ENCODE measurements at places on chromosomes 7 and 10.

DNA sequence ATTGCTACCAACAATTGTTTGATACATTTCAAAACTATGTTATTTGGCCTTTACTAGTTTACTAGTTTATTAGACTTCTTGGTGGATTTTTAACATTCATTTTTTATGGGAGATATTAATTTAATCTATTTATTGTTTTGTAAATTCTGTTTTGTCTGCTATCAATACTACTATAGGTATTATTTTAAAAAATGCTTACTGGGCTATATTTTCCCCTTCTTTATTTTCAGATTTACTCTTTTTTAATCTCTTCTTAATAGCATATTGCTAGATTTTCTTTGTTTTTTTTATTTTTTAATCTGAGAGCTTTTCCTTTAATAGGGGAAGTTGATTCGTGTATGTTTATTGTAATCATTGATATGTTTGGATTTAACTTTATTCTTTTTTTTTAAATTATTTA lies 147.5 kb downstream of the CDK14 start:
- DNase-seq = no peak

DNA sequence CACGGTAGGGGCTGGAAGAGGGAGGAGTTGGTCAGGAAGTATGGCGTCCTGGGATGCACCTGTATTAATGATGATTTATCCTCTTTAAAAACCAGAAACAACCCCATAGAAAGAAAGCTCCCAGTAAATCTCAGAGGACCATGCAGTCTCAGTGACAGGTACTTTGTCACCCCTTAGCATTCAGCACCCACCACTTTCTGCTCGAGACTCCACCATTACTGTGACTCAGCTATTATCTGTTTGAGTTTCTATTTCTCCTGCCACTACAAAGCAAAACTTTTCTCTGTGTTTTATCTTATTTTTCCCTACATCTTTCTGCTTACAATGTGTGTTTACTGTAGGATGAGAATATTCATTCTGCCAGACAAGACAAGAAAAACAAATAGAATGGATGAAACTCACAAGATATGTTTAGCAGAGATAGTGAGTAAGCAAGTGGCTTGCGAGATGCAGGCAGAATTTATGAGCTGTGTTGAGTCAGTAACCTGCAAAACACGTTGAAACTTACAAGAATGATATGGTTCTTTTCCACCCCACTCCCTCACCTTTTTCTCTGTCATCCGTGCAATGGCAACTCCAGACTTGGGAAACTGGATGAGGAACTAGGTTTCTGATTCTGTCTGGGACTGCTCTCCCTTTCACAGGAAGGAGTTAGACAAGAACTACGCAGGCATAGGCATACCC lies 127.1 kb downstream of the AOAH start:
- DNase-seq = no peak

- DNase-seq = no peak
Observed at GRCh38 chr10:98006266-98006665, 24.2 kb downstream of the CRTAC1 start.

GRCh38 chr7:50332241-50333165 lies 28.0 kb downstream of the IKZF1 start:
- DNase-seq = no peak

DNA sequence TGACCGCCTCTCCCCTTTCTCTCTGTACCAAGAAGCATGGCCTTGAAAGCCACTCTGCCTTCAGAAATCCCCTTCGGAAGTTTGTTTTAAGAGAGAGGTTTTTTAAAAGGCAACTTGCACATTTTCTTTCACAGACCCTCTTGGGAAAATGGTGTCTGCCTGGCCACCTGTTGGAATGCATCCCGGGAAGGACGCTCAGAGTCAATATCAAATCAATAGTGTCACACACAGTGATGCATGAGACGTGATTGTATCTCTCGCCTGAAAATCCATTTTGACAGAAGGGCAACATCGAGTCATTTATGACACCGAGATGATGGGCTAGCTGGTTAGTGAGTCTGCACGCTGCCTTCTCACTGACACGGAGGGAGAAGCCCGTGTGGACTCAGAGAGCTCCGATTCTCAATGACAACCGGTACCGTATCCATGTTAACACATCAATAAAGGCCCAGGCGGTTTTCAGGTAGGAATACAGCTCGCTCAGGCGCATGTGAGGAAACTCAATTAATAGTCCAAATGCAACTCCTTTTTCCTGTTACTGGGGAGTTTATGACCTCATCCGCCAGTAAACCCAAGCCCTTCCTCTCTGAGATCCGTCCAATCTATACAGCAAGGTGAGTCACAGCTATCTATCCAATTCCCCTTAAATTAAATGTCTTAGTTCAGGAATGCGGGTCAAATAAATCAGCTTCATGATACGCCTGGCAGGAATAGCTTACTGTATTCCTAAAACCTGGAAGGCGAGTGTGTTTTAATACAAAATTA lies 621.5 kb upstream of the MKI67 start:
- DNase-seq = no peak

DNA sequence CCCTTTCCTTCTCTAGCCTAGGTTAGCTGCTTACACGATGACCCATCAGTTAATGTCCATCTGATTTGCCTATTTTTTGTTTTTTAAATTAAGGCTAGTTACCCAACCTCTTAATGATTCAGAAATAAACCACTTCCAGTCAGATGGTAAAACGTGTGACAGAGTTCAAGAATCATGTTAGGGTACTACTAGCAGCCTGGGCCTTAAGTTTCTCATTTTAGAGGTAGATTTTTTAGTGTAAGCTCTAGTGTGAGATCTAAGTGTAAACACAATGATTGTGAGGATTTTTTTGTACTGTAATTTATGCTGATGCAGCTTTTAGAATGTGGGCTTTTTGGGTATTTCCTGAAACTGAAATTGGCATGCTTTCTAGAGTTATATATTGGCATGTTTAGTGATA lies 130.0 kb downstream of the CDK14 start:
- DNase-seq = no peak

DNA sequence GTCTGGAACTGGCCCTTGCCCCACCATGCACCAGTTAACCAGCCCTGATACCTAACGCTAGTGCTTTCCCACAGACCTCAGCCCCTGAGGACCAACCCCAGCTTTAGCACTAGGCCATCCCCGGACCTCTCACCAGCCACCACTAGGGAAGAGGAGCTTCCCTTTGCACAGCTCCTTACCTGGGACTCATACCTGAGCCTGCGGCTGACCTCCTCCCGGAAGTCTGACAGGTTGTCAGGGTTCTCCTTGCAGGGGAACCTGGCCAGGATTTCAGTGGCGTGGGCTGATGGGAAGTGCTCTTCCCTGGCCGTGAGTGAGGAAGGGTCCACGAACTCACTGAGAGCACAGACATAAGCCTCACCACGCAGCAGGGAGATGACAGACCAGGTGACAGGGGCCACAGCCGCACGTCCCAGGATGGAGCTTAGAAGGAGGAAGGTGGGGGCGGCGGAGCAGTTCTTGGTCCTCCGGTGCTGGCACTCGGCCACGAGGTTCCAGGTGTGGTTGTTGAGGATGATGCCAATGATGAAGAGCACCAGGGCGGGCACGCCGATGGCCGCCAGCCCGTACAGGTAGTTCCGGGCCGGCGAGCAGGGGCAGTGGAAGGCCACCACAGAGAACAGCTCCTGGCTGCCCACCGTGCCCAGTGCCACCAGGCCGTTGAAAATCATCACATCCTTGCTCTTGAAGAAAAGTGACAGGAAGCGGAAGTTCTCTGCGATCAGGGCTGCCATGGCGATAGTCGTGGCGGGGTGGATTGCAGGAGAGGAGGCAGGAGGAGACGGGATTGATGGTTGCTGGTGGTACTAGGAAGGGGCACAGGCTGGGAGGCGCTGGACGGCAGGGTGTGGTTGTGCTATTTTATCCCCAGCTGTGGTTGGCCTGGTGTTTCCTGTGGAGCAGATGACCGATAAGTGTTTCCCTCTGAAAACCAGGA lies 2.7 kb downstream of the CALHM2 start:
- DNase-seq = no peak

DNA sequence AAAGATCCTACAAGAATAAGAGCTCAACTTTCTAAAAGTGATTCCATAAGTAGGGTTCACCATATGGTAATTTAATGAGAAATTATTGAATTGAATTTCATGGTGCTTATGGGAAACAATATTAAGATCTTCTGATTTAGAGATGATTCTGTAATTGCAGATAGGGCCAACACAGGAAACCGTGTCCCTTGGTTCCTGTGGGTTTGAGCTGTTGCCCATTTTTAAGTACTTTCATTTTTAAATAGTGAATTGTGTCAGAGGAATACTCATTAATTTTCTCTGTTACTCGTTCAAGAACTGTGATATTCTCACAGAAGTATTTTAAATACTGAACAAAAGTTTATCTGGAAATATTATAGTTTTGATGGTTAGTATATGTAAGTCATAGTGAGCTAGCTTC lies 129.2 kb downstream of the SRI start:
- no peak for DNase-seq

GRCh38 chr7:99693427-99694200 lies 13.8 kb upstream of the CYP3A5 start:
- no peak for DNase-seq

GRCh38 chr10:132282667-132283603 lies 24.8 kb downstream of the STK32C start:
- DNase-seq = no peak

GRCh38 chr7:7524121-7524520 lies 11.6 kb downstream of the COL28A1 start:
- DNase-seq = no peak

DNA sequence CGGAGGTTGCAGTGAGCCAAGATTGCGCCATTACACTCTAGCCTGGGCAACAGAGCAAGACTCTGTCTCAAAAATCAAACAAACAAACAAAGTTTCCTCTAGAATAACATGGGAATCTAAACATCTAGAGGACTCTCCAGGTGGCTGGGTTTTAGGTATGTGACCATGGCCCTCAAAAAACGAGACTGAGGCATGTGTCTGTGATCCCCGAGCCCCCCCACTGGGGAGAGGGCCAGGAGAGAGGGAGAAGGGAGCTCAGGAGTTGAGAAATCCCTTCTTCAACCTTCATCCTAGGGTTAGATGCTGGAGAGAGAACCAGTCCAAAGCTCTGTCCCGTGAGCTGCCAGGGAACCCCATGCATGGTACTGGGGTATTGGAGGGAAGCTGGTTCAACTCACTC lies 188.0 kb upstream of the LYZL2 start:
- no peak for DNase-seq

DNA sequence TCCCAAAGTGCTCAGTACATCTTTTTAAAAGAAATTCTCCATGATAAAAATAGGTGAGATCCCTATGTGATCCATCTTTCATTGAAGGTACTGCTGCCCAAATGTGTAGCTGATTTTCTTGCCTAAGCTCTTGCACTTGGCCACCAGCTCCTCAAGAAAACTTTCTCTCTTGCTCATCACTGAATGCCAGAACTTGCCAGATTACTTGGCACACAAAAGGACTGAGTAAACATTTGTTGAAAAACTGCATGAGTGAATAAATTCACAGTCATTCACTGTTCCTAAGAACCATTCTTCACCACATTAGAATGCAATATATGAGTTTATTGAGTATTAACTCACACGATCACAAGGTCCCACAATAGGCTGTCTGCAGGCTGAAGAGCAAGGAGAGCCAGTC lies 99.9 kb downstream of the TRIL start:
- DNase-seq = no peak

- DNase-seq = no peak
Observed at GRCh38 chr10:101749047-101750016, 26.6 kb downstream of the FGF8 start.

GRCh38 chr10:119738962-119739361 lies 13.1 kb downstream of the INPP5F start:
- DNase-seq = no peak

- DNase-seq = no peak
Observed at GRCh38 chr7:151244196-151244840, 4.2 kb downstream of the SMARCD3 start.

- no peak for DNase-seq
Observed at GRCh38 chr10:27998954-27999275, at the start of gene ODAD2. ODAD2 (minus strand) TSS chr10:27999079; CDS start chr10:27995142, 3,937 bp downstream.

- no peak for DNase-seq
Observed at GRCh38 chr10:37467246-37467645, 341.8 kb downstream of the ANKRD30A start.

- no peak for DNase-seq
Observed at GRCh38 chr7:12431886-12432556, 28.4 kb upstream of the VWDE start.

DNA sequence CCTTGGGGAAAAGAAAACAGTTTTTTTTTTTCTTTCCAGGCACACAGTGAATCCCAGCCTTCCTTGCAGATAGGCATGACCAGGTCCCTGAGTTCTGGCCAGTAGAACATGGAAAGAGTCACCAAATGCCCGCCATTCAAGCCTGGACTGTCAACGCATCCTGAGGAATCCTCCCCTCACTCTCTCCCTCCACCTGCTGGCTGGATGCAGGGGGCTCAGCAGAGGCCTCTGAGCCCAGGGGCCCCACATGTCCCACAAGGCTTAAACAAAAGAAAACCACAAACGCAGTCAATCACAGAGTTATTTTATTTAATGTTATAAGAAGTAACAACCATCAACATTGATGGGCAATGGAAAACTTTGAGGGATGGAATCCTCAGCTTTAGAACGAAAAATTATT lies 93.1 kb downstream of the JCAD start:
- no peak for DNase-seq

GRCh38 chr10:131657985-131658330 lies 242.8 kb upstream of the PPP2R2D start:
- no peak for DNase-seq

GRCh38 chr10:29628311-29628710 lies 6.5 kb downstream of the SVIL start:
- DNase-seq = no peak

GRCh38 chr10:80373502-80373901 lies 16.9 kb downstream of the DYDC2 start:
- no peak for DNase-seq

DNA sequence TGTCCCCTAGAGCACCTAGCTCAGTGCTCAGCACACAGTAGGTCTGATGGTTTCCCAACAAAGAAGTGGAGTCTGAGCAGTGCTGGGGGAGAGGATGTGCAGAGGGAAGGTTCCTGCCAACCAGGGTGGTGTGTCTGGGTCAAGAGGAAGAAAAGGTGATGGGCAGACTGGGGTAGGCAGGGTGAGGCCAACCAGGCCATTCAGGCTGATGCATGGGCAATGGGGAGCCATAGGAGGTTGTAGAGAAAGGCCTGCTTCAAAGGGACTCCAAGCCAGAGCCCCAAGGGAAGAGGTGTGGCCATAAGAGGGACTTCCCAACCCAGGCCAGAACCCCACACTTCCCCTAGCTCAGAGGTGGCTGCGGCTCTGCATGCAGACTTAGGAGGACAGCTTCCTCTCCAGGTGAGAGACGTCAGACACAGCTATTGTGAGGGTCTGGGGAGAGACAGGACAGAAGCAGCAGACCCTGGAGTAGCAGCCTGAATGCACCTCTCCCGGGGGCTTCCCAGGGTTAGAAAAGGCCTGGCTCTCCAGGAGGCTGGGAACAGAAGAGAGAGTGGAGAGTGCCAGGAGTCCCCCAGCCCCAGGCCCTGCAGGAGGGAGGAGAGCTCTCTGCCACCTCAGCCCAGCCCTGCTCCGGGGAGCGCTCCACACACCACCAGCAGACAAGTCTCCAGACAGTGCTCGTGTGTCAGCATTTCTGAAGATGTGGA lies 87.4 kb upstream of the ZMIZ1 start:
- no peak for DNase-seq

- DNase-seq = no peak
Observed at GRCh38 chr10:59735296-59735695, 18.0 kb downstream of the MRLN start.

All from AG04450 (cell line).